ENCODE measurements at places on chromosomes 11 and 22. TPM values are rescaled to one million over a fixed set of nuclear protein-coding genes. Genes with fewer than 3 reads are reported as not detected.

CBLIF gene
- 0.05 TPM for polyA plus RNA-seq

AQP11 gene
- polyA plus RNA-seq: 1.9 TPM

CRELD2 gene
- polyA plus RNA-seq: 14.1 TPM

OR5A1 gene
- not detected for polyA plus RNA-seq

ARHGAP20 gene
- polyA plus RNA-seq: 1.1 TPM

LMF2 gene
- 14.9 TPM for polyA plus RNA-seq

MMP12 gene
- not detected for polyA plus RNA-seq

PNPLA5 gene
- polyA plus RNA-seq: not detected

KRTAP5-7 gene
- not detected for polyA plus RNA-seq

TEX54 gene
- not detected for polyA plus RNA-seq

CXCR5 gene
- 0.14 TPM for polyA plus RNA-seq

BEST1 gene
- 1.5 TPM for polyA plus RNA-seq

MAP4K2 gene
- 6.1 TPM for polyA plus RNA-seq

OR8J1 gene
- polyA plus RNA-seq: not detected

CARNS1 gene
- polyA plus RNA-seq: 4.2 TPM

SLC6A5 gene
- not detected for polyA plus RNA-seq

TMEM191B gene
- polyA plus RNA-seq: not detected

FGF3 gene
- not detected for polyA plus RNA-seq

SVIP gene
- 8.9 TPM for polyA plus RNA-seq

DNAJB7 gene
- polyA plus RNA-seq: 0.01 TPM

OSM gene
- not detected for polyA plus RNA-seq

TTLL12 gene
- polyA plus RNA-seq: 9.9 TPM

MARK2 gene
- polyA plus RNA-seq: 11.7 TPM

OR5J2 gene
- polyA plus RNA-seq: not detected

TUB gene
- polyA plus RNA-seq: 0.25 TPM

C11orf87 gene
- not detected for polyA plus RNA-seq

AMOTL1 gene
- polyA plus RNA-seq: 91.8 TPM

SNX15 gene
- polyA plus RNA-seq: 26.7 TPM

FGF19 gene
- polyA plus RNA-seq: not detected
